ENCODE measurements at places on chromosomes 12 and 14.

DNA sequence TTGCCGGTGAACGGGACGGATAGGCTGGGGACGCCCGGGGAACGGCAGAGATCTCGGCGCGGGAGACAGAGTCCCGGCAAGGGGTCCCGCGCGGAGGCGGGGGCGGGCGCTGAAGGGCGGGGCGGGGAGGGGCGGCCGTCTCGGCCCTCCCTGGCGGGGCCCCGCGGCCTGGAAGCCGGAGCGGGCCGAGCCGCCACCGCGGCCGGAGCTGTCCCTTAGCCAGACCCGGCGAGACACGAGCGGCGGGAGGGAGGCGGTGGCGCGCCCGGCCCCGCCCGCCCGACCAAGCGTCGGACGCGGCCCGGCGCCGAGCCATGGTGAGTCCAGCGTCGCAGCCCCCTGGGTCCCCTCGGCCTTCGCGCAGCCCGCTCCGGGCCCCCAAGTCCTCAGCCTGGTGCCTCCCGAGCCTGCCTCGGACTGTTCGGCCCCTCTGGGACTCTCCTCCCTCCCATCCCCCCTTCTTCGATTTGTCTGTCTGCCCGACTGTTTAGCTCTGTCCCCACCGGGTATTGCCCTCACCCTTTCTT is at the start of gene ARHGEF40:
Gene ARHGEF40, plus strand, starts transcription at position 222 of the 527 bp plus-strand sequence. Its CDS starts 93 bp downstream, at position 315.
- peak; percentile 46 for DNase-seq

DNA sequence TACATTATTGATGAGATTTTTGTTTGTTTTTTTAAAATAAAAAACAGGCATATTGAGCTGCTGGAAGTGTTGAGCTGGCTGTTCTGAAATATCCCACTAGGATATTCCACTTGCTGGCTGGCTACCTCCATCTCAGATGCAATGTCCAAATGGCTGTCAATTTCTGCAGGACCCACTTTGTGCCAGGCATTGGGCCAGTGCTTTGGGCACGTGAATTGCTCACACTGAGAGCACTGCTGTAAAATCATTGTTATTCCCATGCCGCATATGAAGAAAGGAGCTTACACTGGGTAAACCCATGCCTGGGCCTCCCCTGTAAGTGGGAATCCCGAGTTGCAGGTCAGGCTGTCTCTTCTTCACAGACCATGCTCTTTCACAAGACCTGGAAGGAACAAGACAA is 56.7 kb downstream of the RGS6 start:
- DNase-seq, result no peak

DNA sequence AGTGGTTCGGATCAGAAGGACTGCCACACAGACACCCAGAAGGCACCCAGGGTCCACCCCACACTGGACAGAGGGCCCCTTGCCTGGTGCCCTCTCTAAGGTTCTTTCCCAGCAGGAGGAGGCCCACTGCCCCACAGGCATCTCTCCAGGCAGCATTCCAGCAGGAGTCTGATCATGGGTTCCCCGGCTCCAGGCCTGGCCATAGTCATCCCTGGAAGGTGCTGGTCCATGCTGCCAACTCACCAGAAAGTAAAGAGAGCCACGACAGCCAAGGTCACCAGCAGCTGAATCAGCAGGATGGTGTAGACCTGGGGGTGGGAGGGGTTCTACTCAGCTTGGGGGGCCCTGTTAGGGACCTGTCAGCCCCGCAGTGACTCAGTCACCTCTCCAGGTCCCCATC is 6.4 kb downstream of the FAIM2 start:
- no peak for DNase-seq

- no peak for DNase-seq
Measured at GRCh38 chr12:130982565-130983225, 29.0 kb downstream of the ADGRD1 start.

GRCh38 chr14:71267007-71267513 is 359.8 kb downstream of the PCNX1 start:
- DNase-seq, result no peak

DNA sequence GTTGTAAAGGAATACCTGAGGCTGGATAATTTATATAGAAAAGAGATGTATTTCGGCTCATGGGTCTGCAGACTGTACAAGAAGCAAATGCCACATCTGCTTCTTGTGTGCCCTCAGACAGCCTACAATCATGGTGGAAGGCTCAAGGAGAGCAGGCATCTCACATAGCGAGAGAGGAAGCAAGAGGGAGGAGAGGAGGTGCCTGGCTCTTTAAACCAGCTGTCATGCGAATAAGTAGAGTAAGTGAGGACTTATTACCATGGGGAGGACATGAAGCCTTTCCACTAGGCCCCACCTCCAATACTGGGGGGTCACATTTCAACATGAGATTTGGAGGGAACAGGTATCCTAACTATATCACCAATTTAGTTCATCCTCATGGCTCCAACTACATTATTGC is 118.7 kb downstream of the ACSS3 start:
- DNase-seq, result no peak

- no peak for DNase-seq
Measured at GRCh38 chr14:102914474-102915291, 7.8 kb upstream of the AMN start.

DNA sequence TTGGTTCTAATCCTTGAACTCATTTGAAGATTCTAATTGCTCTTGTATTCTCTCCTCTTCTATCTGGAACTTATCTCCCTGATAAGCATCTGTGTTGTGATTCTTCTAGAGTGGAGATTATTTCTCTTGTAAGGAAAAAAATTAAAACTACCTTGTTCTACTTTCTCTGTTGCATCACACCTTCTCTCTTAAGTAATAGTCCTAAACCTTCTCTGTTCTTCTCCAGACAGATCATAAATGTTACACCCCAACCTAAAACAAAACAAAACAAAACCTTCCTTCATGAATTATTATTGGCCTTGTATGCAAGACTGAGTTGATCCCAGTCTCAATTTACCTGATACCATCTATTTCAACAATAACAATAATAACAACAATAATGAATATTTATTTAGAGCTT is 612.1 kb downstream of the DIO2 start:
- no peak for DNase-seq

DNA sequence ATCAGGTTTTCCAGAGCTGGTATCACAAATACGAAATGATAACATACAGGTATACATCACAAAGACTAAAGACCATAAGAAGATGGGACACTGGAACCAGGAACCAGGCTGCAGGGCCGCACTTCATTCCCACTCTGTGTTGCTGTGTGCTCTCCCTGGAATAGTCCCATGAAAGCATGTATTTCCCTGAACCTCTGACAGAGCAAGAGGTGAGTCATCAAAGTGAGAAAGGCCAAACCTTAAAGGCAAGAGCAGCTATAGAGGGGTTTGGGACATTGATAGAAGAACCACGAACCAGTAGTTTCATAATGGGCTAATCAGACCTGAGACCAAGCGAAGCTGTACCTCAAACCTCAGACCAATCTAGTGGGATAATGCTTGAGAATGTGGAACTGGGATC is 283.0 kb upstream of the PRKD1 start:
- DNase-seq, result no peak

DNA sequence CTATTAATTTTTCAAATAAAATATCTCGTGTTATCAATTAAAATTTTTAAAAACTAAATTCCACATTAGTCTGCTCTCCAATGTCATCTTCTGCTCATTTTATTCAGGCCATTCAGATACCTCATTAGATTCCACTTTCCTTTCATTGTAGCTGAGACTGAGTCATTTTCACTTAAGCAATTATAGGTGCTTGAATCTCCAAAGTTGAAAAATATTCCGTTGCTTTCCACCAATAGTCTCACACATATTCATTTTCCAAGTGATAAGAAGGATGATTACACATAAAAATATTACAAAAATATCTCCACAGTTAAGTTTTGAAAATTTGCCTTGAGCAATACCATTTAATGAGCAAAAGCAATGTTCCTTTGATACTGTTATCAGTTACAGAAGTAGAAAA is 36.5 kb upstream of the YBX3 start:
- DNase-seq, result no peak

- no peak for DNase-seq
Measured at GRCh38 chr12:83113945-83114344, 427.2 kb downstream of the TMTC2 start.

DNA sequence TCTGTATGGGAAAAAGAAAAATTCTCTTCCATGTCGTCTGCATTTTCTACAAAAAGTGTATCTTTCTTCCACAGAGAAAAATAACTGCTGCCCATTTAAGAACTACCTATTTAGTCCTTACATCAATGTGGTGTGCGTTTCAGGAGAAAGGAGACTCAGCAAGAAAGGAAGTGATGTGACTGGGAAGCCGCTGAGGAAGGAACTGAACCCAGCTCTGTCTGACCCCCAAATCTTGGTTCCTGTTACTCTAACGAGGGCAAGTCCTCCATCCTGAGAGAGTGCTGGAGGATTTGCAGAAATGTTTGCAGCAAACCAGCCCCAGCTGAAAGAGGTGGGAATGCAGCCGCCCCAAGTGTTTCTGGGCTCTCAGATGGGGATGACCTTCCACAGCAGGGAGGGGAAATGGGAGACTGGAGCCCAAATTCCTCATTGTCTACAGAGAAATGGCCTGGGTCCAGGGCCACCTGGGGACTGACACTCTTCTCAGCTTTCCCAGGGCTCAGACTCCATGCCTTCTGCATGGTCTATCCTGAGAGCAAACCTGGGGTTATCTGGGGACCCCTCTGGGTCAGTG is 6.7 kb upstream of the MLEC start:
- no peak for DNase-seq

DNA sequence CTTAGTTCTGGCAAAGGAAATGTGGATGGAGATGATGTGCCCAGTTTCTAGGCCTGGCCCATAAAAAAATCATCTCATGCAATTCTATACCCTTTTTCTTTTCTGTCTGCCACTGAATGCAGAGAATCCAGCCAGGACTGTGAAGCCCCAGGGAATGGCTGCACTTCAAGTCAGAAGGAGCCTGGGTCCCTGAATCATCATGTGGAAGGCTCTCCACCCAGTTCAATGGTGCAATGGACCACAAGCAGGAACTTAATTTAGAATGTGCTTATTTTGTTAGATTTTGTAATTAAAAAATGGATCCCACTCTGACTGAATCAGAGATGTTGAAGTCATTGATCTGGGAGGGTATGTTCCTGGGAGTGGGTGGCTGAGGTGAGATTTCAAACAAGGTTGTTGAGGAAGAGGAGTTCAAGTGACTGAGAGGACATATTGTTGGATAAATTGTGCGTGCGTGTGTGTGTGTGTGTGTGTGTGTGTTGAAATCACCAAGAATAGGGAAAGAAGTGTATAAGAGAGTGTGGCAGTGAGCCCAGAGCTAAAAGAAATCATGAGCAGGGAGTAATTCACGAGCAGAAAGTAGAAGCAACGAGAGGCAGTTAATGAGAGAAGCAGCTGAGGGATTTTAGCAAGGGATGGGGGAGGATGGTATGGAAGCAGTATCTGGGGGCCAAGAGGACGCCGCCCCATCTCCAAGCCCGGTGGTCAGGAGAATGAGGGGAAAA is 125.4 kb downstream of the TMX1 start:
- no peak for DNase-seq

- DNase-seq, result no peak
Measured at GRCh38 chr12:99783421-99783820, 135.9 kb downstream of the GARIN6 start.

DNA sequence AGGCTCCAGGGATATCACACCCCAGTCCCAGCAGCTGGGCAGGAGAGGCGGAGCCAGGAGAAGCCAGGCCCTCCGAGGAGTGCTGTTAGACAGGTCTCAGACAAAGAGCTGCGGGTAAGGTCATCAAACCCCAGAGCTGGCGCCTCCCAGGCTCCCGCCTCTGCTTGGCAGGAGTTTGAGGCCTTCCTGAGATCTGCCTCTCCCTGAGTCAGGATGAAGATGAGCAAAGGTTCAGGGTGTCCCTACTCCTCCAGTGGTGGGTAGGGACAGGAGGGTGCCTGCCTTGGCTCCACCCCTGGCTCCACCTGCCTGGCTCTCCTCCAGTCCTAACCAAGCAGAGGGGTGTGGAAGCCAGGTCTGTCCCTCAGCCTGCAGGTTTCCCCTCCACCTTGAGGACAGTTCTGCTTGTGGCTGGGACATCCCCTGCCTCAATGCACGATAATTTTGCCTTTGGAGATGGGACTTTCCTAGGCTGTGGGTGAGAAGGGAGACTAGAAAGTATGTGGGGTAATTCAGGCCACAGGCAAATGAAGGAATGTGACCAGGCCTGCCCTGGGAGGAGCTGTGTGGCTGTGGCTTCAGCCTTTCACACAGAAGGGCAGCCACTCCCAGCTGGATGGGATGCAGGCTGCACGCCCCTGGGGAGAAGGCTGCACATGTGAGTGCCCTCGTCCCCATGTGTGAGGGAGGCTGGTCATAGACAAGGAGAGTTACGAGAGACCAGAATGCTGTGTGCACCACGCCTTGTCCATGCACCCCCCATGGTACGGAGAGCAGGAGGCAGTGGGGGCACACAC is 2.2 kb downstream of the PLEKHG6 start:
- no peak for DNase-seq

DNA sequence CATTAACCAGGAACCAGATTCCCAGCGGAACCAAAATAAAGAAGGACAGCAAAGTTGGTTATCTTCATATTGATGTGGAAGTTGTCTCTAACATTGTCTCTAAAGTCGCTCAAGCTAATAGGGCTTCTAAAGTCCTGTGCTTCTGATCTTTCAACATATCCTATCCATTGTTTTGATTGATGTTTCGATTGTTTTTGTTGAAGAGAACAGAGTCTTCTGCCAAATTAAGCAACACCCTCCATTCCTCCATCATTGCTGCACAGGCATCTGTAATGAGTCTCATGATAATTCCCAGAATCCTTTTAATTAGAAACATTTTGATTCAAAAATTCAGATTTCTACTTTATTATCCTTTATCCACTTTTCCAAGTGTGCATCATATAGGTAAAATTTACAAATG is 71.6 kb upstream of the AVPR1A start:
- DNase-seq, result no peak

DNA sequence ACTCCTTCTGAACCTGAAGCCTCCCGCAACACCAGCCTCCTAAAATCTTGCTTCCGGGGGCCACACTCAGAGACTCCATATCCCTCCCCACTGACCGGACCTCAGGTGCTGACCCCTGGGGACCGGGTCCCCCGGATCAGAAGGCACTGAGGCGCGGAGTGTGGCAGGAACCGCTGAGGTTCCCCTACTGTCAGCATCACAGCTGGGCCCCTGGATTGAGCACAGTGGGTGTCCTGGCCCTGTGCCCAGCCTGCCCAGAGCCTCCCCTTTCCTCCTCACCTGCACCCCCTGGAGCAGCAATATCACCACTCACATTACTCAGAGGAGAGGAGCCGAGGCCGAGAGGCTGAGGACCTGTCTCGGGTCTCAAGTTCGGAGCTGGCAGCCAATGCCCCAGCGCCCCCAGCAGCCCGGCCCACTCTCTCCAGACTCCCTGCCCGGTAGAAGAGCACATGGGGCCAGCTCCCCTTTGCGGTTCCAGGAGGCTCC is 101.2 kb upstream of the EIF5 start:
- DNase-seq, result peak; percentile 32

DNA sequence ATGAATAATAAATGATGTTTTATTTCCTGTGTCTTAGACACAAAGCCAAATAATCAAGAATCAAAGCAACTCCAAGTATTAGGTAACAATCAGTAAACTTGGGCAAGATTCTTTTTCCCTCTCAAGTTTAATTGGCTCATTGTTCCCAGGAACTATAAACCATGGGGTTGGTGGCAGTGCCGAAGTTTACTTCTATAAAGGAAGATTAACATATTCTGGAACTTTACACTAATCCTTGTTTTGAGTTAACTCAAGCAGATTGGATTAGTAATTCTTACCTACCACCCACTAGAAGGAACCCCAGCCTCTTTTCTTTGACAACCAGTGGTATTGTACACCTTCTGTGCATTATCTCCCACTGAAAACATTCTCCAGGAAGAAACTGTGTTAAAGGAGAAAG is 197.1 kb downstream of the EXOC5 start:
- DNase-seq, result no peak

- DNase-seq, result no peak
Measured at GRCh38 chr12:49092816-49093406, 1.7 kb downstream of the DHH start.

Measured in NCI-H1105 treated with DMSO at 0.1 percent for 48 hours (cell line).